Muscle of leg (tissue), 16 donors: ENCODE measurements at places on chromosomes 16 and 17.
A peak's percentile ranks its signal among the peaks of the same experiment; 100 is the strongest.

DNA sequence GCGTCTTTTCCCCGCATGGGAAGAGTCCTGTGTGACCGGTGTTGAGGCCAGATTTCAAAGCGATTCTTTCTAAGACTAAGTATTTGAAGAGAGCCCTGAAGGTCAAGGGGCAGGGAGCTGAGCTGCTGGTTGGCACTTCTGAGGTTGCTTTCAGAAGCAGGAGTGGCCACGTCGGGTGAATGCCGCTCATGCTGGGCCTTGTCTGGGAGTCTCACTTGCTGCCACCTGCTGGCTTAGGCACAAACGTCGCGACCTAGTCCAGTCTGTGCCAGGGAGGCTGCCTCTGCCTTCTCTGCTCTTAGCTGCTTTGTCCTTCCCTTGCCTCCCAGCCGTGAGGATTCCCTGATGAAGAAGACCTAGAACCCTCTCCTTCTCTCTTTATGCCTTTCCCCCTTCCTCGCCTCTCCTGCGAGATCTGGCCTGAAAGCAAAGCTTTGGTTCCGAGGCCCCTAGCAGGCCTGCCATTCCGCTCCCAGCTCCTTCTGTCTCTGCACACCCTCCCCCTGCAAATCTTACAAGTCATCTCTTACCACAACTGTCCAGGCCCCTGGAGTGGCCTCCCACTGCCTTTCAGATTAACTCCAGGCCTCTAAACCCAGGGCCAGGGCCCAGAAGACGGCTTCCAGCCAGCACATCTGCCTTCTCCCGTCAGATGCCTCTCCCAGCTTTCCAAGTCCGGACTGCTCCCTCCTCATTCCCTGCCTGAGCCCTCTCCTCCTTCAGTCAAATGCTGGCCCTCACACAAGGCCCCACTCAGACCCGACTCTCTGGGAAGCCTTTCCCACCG lies 11.4 kb downstream of the CTNS start:
- DNase-seq: peak; percentile 74

- DNase-seq: no peak
Measured at GRCh38 chr17:15457723-15458094, 9.7 kb downstream of the CDRT4 start.

DNA sequence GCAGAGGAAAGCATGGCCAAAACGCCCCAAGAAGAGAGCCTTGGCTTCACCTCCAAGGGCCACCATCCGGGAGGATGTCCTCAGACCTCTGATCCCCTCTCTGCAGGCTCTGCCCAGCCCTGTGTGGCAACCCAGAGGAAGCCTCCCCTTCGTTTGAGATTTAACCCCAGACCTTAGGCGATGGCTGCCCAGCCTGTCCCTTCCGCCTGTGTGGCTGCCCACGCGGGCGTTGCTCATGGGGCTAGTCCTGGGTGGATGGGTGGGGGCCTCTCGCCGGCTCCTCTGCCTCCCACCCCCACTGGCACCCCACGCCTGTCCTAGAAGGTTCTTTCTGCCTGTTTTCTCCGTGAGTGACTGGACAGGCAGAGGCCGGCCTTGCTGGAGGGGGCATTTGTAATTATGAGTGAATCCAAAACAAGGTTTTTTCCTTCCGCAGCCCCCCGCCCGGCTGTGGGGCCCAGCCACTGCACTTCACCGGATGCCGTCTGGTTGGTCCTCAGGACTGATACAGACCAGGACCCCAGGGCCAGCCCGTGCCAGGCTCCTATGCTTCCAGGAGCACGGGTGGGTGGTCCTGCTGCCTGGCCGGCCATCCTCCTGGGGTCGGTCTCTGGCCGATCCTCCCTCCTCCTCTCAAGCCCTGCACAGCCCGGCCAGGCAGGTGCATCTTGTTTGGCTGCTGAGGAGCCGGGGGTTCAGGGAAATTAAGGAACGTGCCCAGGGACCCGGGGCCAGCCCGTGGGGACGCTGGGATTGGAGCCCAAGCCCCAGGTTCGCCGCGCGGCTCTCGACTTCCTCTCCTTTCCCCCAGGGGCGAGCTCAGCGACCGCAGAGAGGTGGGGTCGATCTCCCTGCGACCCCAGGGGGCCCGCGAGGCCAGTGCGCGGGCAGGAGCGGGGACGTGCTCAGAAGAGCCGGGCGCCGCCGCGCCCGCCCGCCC lies at the start of gene TMEM235:
TSS of gene TMEM235 (plus strand) at position 636 of the 940 bp plus-strand sequence. CDS start 393 bp downstream, outside the sequence.
- DNase-seq: no peak

- no peak for DNase-seq
Measured at GRCh38 chr16:87325423-87325858, 8.2 kb upstream of the C16orf95 start.

GRCh38 chr16:50367777-50368409 lies 895 bp downstream of the BRD7 start:
- DNase-seq: no peak

DNA sequence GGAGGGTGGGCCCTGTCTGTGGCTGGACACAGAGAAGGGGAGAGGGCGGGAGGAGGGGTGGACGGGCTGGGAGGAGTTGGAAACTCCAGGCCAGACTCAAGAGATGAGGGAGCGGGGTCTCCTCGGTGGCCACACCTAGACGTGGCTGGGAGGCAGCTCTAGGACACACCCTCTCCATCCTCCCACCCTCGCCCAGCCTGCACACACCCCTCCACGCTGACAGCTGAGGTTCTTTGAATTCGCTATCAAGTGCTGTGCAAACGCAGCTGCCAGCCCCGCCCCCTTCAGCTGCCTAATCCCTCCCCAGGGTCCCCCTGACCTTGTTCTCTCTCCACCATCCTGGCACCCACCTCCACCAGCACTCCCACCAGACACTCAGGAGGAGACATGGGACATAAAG lies 48.7 kb downstream of the DNAH17 start:
- peak; percentile 54 for DNase-seq

DNA sequence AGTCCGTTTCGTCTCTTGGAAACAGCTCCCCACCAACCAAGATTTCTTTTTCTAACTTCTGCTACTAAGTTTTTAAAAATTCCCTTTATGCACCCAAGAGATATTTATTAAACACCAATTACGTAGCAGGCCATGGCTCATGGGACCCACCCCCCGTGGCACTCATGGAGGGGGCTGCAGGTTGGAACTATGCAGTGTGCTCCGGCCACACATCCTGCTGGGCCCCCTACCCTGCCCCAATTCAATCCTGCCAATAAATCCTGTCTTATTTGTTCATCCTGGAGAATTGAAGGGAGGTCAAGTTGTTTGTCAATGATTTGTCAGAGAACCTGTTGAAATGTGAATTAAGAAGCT lies 48.2 kb downstream of the IL21R start:
- no peak for DNase-seq

DNA sequence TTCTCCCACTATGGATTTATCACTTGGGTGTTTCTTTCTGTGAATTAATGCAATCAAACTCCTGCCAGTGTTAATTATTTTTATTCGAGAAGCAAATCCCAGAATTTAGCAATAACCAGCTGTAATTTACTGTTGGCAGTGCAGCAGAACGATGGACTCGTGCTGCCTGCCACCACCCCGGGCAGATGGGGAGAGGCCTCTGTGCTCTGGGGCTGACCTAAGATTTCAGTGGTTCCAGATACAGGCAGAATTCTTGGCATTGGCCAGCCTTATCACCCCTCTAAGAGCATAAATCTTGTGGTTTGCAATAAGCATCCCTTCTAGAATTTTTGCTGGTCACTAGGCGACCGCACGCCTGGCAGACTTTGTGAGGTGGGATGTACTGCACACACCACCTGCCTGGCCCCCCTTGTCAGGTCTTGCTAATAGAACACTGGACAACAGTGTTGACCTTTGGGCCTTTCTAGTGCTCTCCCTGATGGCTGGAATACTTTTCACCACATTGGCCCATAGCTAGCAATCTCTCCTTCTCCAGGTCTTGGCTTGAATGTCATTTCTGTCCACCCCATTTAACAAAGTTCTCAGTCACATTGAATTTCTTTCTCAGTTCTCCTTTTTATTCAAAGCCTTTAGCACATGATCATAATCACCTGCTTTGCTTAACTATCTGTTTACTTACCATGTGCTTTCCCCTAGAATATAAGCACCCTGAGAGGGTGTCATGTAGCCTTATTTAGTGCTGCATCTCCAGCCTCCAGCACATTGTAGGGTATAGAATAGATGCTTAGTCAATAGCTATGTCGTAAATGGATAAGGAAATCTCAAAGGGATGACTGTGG lies 122.1 kb upstream of the DYNLRB2 start:
- DNase-seq: no peak

DNA sequence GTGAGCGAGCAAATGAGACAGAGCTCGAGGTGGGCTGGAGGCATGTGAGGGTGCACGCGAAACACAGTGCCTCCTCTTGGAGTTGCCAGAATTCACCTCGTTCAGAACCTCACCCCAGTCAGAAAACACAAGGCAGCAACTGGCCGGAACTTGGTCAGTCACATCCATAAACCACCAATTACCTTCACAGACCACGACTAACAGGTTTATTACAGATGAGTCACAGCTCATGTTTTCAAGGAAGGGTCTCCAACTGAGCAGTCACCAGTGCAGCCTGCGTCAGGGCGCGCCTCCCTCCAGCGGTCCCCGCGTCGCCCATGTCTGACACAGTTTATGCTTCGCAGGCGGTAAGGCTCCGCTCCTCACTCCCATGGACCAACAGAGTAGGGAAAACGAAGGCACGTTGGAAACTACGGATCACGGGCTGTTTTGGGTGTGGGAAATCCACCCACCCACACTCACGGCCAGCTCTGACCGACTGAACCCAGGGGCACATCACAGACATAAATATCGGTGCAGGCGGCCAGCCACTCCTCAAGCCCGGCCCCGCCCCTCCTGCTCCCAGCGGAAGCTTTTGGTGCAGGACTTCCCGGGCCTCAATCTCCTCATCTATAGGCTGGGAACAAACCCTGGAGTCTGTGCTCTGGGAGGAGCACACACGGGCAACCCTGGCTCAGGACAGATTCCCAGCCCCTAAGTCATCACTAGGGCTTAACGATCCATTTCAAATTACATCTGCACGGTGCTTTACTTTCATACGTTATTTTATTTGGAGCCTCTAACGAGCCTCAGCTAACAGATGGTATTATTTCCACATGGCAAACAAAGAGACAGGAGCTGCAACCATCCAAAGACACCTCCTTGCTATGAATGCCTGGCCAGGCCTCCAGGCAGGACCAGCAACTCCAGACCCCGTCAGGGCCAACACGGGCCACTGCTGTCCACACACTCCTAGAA lies 126.3 kb downstream of the ZNF778 start:
- peak; percentile 51 for DNase-seq

DNA sequence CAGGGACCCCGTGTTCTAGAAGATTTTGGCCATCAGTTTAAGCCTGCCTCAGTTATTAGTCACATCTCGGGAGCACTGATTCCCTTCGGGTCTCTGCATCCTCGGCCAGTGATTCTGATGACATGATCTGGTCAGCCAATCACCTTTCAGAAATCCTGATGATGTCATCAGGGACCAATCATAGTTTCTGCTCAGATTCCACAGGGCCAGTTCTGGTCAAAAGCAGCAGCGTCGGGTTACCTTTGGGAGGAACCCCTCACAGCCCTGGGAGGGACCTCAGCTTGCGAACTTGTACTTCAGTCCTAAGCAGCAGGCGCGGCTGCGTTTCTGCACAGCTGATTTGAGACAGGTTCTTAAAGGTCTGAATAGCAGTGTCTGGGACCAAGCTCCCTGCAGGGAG lies 13.9 kb downstream of the KDM8 start:
- peak; percentile 83 for DNase-seq

DNA sequence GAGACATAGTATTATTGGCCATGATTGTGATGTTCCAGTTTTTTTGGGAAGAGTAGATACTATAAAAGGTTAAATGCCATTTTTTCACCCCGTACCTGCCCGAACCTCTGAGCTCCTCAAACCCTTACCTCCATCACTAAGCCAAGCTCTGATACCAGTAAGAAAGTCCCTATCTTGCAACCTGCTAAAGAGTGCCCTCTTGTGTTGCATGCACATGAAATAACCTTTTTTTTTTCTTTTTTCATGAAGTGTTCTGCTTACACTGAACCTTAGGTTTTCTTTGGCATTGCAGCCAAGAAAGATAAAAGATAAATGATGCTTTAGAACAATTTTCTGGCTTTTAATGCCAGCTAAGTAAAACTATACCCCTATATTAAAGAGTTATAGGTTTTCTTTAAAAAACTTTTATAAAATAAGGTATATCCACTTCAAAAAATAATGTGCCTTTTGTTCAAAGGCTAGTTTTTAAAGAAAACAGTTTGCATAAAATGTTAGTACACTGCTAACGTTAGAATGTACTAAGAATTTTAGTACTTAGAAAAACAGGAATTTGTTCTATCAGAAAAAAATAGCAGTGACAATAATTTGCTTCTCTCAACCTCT lies 295.3 kb upstream of the PMFBP1 start:
- DNase-seq: peak; percentile 39
